ENCODE measurements at places on chromosomes 1 and 21.

- DNase-seq, result peak; percentile 77
Observed at GRCh38 chr1:243742819-243743218, 107.2 kb downstream of the AKT3 start.

- no peak for DNase-seq
Observed at GRCh38 chr1:214579183-214579582, 23.8 kb upstream of the CENPF start.

- DNase-seq, result peak; percentile 15
Observed at GRCh38 chr1:19179597-19180264, 30.3 kb downstream of the UBR4 start.

DNA sequence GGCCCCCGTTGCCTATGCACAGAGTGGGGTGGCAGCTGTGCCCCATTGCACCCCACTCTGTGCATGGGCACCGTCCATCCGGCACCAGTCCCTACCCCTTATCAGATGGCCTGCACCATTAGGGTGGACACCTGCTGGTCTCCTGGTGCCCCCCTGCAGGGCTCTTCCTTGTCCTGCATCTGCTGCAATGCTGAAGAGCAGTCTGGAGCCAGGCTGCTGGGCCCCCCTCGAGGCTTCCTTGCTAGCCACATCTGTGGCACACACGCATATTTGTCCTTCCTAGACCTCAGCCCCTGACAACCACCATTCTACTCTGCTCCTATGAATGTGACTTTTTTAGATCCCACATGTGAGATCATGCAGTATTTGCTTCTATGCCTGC lies 56.4 kb downstream of the COL18A1 start:
- no peak for DNase-seq

- no peak for DNase-seq
Observed at GRCh38 chr1:12594966-12595756, 22.8 kb downstream of the DHRS3 start.

GRCh38 chr1:175269151-175269550 lies 76.6 kb upstream of the KIAA0040 start:
- no peak for DNase-seq

DNA sequence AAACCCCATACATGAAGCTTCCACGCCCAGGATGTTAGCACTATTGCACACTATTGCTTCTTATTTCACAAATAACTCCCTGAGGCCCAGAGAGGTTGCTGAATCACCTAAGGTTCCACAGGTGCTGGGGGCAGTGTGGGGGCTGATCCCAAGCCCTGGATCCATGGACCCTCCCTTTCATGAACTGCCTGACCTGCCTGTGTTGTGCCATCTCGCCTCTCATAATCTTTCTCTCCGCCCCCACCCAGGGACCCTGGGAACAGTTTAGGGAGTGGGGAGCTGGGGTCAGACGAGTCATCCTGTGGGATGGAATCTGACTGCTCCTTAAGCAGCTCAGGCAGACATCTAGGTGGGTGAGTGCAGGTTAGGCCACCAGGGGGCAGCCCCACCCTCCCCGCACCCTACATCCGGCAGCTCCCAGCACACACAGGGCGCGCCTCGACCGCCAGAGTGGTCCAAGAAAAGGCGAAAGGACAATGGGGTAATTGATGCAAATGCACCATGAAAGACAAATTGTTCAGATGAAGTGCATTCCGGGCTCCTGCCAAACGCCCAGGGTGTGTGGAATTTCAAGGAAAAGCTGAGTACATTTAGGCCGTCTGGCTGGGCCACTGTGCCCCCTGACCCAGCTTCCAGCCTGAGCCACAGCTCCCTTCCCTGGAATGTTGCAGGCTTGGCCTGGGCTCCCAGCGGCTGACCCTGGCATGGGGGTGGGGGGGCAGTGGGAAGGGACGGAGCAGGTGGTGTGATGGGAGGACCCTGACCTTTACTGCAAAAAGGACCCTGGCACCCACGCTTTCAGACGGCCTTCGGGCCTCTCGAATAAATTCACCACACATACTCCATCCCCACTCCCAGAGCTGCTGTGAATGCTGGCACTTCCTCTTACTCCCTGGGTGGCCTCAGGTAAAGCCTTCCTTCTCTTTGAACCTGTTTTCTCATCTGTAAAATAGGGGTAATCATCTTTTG lies 20.8 kb downstream of the PHLDA3 start:
- DNase-seq, result peak; percentile 70

DNA sequence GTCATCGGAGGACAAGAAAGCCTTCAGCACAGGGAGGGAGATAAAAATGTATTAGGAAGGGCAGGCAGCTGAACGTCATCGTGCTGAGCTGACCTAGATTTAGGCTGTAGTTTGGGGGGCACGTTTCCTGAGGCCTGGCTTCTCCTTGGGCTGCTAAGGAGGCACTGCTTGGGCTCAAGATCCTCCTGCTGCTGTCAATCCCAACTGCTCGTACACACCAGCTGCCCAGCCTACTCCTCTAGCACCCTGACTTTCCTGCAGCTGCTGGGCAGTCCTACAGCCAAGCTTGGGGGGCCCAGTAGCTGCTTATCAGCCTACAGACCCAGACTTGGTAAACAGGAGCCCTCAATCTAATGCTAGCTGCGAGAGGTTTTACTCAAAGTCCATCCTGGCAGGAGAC lies 6.2 kb downstream of the TMEM35B start:
- peak; percentile 63 for DNase-seq

DNA sequence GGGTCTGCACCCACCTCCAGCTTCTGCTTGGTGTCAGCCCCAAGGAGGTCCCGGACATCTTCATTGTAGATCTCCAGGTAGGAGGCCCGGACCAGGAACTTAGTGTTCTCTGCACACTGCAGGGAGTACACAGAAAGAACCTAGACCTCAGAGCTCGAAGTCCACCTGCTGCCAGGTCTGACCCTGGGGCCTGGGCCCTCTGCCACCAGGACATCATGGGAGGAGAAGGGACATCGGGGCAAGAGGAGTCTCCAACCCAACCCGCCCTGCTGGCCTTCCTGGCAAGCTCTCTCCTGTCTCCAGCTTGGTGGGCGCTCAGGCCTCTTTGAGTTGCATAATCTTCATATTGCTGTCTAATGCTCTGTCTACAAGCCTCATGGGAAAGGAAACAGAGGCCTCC lies 4.4 kb downstream of the KIF17 start:
- DNase-seq, result no peak

DNA sequence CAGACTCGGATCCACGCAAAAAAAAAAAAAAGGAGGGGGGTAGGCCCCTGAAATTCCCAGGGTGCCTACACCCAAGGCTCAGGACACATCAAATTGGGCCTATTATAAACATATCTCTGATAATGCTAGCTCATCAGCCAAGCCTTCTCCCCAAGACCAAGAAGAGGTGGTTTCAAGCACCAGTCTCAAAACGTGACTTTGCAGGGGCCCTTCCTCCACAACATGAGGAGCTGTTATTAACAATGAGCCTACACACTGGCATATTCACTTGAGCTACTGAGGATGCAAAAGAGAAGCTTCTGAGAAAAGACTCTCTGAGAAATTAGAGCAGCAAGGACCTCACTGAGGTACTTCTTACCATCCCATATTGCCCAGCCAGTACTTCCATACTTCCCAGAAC lies 32.7 kb downstream of the ERI3 start:
- no peak for DNase-seq

Data from LHCN-M2 (cell line).